ENCODE measurements at places on chromosomes 6 and 20. TPM values are rescaled to one million over a fixed set of nuclear protein-coding genes. Genes with fewer than 3 reads are reported as not detected.

The TNNC2 gene
- total RNA-seq: 0.28 TPM

The RRAGD gene
- total RNA-seq: not detected

The C20orf96 gene
- total RNA-seq: 1.1 TPM

The MEP1A gene
- total RNA-seq: not detected

The SLC35D3 gene
- not detected for total RNA-seq

The DOP1A gene
- 32.4 TPM for total RNA-seq

The PHACTR3 gene
- total RNA-seq: not detected

The FERMT1 gene
- total RNA-seq: 1.7 TPM

The RAMACL gene
- 1.1 TPM for total RNA-seq

The CRYBG1 gene
- 1.1 TPM for total RNA-seq

The RIPPLY2 gene
- total RNA-seq: not detected

The PCSK2 gene
- not detected for total RNA-seq

The TEAD3 gene
- 5.0 TPM for total RNA-seq

The CYP24A1 gene
- total RNA-seq: not detected

The OR2H1 gene
- total RNA-seq: not detected

The MYMX gene
- total RNA-seq: not detected

The DEFB124 gene
- total RNA-seq: not detected

The CUL7 gene
- total RNA-seq: 33.3 TPM

The TNF gene
- total RNA-seq: not detected

The TAGAP gene
- total RNA-seq: not detected

The B4GALT5 gene
- total RNA-seq: 13.9 TPM

The FAM83C gene
- not detected for total RNA-seq

The OR2B6 gene
- not detected for total RNA-seq

The CDH4 gene
- 1.6 TPM for total RNA-seq

The TPX2 gene
- total RNA-seq: 72.2 TPM

The ZNF391 gene
- total RNA-seq: 0.28 TPM

The TRIM10 gene
- total RNA-seq: not detected

The TP53INP2 gene
- 1.1 TPM for total RNA-seq

The MAS1 gene
- total RNA-seq: not detected

The OXT gene
- total RNA-seq: not detected

The ROS1 gene
- total RNA-seq: under 0.01 TPM

The PCIF1 gene
- total RNA-seq: 6.1 TPM

The MRAP2 gene
- total RNA-seq: under 0.01 TPM

The SCRT2 gene
- total RNA-seq: not detected

All from IMR-90 (cell line).